ENCODE measurements at places on chromosomes 7 and 10.

DNA sequence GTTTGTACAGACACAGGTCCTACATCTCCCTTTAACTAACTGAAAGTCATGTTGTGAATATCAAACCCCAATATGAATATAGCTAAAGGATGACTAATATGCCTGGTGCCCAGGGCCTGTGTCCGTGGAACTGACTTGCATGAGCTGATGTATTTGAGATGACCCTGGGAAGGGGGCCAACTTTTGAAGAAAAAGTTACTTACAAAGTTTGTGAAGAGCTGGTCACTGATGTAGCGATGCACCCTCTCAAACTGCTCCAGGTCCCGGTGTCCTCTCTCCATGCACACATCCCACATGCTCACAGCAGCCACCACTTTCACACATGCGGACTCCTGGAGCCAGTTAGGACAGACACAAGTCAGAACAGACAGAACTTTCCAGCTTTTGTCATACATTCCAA is 106.2 kb downstream of the ABCC2 start:
- no peak for DNase-seq

- no peak for DNase-seq
Measured at GRCh38 chr7:22732556-22733126, 5.6 kb downstream of the IL6 start.

DNA sequence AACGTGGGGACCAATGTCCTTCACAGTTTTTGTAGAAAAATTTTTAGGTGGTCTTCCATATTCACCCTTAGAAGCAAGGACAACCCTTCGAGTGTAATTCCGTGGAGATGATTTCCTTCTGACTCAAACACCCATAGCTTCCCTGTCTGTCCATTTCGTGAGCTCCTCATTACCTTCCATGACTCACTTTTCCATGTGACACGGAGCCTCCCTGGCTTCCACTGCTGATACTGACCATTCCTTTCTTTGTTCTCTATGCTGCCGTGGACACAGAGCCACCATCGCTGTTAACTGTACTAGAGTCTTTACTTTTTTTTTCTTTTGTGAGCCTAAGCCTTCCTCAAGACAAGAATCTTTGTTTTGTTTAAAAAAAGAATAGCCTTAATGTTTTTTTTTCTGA is 12.5 kb upstream of the ARMS2 start:
- DNase-seq: no peak

DNA sequence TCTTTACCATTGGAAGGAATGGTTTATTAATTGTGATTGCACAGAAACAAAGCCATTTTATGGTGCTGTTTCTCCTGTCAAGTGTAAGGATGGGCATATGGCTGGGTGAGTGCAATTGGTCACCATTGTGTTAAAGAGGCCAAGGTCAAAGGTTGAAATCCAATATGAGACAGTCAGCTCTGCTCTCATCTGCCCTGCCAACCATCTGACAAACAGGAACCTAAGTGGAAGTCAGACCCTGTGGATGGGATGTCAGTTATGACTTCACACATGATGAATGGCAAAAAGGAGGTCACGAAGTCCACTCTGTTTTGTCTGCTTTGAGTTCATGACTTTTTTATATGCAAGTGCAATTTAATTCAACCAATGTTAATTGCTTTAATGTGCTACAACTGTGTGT is 172.7 kb upstream of the TMEM229A start:
- no peak for DNase-seq

DNA sequence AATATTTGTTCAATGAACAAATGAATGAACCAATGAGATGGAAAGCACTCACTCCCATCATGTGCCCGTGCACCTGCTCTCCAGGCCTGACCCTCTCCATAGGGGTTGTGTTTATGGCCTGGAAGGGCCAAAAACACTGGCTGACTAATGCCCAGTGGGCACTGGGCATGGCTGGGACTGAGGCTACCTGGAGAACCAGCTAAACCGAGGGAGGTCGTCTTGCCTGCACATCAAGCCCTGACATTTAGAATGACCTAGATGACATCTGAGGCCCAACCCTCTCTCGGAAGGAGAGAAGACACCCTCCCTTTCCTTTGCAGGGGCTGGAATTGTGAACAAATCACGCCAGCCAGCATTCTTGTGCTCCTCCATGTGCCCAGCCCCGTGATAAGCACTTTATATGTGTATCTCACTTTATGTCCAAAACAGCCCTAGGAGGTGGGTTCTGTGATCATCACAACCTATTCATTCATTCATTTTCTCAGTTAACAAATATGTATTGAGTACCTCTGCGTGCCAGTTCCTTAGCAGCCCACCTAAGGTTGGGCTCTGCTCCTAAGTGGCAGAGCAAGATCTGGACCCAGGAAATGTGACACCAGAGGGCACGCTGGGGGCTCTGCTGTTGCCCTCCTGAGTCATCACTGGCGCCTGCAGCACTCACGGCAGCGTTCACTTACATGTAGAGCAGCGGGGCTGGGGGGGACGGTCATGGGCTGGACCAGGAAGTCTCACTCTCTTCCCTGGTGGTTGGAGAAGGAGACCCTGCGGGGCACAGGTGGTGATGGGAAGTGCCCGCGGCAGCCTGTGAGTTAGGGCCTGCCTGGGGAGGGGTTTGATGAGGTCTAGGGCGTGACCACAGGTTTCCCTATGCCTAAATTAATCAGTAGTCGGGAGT is 52.0 kb downstream of the TSPAN15 start:
- DNase-seq: no peak

DNA sequence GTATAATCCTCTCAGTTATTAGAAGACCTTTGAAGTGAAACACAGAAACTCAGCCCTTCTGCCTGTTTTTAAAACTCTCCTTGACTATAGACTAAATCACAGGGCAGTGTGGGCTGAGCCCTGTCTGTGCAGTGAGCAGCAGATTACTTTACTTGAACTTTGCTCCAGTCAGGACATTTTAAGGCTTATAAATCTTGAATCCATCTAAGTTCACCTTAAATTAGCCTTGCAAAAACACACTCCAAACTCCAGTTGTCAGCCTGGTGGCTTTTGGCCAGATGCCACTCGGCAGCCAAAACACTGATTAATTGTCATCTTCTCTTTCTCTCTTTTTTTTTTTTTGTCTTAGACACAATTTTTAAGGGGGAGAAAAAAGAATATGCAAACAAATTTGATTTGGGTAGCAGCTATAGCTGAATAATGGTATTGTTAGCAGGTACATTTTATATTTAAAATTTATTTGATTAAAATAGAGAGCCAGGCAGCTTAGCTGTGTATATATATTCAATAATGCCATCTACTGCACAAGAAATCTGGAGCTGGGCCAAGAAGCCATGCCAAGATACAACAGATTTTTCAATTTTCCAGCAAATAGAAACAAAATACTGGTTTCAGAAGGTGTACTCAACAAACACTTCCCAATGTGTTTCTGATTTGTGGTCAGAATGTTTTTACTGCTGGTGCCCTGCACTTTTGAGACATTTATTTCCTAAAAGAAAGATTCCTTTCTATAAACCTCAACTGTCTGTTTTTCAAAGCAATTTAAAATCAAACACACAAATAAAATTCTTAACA is 247.7 kb downstream of the TFEC start:
- DNase-seq: no peak

DNA sequence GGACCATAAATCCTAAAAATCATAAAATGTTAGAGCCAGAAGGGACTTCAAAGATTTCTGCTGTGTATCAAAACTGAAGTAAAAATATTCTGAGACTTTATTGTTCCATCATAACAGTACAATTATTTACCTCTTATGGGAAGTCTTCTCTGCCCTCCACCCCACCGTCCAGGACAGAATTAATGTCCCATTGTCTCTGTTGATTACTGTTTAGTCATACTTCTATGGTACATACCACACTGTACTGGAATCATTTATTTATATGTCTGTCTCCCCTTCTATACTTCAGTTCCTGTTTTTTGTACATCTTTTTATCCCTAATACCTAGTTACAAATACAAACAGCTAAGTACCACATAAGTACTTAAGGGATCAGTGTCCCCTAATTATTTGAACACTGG is 91.4 kb upstream of the CAPZA2 start:
- no peak for DNase-seq

DNA sequence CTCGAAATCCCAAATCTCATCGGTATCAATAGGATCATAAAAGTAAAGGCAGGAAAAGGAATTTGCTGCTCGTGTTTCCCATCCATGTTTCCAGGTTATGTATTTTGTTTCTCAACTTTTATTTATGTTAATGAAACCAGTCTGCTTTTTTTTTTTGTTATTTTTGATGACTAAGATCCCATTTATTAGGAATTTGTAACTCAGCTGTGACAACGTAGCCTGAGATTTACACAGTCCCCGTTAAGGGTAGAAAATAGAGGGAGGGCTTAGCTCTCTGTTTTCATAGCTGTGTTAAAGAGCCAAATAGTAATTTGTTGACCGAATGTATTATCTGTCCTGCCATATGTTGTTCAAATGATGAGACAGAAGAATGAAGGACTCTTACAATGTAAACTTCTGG is 164.0 kb downstream of the MGMT start:
- no peak for DNase-seq

GRCh38 chr7:111855161-111855841 is 293.0 kb upstream of the IMMP2L start:
- no peak for DNase-seq

DNA sequence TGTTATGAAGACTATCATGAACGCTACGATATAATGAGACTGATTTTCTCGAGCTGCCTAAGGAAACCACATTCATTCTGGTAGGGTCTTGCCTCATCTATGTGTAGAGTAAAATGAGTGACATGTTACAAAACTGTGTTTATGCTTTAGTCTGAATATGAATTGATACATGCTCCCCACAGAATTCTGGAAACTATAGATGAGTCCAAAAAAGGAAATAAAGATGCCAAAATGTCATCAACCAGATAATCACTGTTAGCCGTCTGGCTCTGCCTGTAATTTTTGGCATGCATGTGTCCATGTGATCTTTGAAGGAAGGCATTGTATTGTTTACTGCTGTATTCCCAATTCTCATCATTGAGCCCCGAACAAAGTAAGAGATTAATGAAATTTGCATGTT is 42.6 kb upstream of the GPR37 start:
- DNase-seq: no peak

DNA sequence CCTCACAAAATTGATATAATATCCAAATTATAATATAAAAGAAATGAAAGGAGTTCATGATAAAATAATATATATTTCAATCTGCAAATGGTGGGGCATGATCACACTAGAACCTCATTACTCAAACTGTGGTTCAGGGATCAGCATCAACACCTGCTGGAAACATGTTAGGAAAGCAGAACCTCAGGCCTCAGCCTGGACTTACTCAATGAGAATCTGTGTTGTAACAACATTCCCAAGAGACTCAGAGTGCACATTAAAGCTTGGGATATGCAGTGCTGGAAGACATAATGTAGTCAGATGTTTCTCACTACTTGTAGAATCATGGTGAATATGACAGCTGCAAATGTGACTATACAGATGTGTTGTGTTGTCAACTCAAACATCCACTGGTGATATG is 81.7 kb upstream of the ITPRID1 start:
- no peak for DNase-seq

DNA sequence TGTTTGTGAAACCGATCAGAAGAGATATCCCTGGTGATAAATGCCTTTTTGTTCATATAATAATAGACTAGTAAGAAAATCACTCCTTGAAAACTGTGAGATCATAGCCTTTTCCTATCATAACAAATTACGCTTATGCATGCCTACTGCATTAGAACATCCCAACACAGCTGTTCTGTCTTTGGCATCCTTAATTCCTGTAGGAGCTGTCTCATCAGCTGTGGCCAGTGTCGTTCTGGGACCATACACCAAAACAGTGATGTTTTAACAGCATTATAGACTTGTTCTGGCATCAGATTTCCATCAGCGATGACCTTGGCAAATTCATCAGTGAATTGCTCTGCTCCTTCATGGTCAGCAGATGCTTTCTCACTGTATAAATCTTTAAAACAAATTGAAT is 423.6 kb upstream of the LRGUK start:
- no peak for DNase-seq

DNA sequence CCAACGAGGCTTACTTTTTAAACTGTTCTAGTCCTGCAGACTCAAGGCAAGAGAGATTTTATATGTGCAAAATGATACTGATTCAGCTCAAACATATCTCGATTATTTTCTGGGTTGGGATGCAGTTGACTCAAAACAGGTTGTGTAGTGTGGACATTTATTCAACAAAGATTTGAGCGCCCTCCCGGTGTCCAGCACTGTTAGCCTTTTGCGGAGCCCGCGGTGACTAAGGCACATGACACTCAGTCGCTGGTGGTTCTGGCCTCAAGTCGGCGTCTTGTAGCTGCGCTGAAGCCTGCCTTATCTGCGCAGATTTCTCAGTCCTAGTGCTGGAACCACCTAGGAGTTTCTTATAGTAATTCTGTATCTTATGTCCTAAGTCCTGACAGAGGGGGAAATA is 938 bp upstream of the CADPS2 start:
- DNase-seq: no peak

- peak; percentile 64 for DNase-seq
Measured at GRCh38 chr10:48306870-48307710, 613 bp downstream of the MAPK8 start.

DNA sequence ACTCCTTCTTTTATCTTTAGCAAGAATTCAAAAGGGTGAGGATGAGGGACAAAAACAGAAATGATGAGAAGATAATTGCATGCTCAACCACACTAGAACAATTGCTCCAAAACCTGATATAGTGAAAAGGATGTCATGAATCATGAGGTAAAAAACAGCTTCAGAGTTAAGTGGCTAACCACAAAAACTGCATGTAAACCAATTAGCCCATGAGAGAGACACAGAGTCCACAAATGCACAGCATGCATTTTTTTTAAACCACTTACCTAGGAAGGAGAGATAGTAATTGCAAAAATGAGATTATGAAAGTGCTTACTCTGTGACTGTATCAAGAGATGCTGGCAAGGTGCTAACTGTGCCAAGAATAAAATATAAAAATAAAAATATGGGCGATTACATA is 132.9 kb downstream of the MBL2 start:
- DNase-seq: no peak

GRCh38 chr10:14701466-14701865 is 73.2 kb downstream of the FAM107B start:
- no peak for DNase-seq

- no peak for DNase-seq
Measured at GRCh38 chr10:80333983-80334382, 22.6 kb downstream of the DYDC1 start.

DNA sequence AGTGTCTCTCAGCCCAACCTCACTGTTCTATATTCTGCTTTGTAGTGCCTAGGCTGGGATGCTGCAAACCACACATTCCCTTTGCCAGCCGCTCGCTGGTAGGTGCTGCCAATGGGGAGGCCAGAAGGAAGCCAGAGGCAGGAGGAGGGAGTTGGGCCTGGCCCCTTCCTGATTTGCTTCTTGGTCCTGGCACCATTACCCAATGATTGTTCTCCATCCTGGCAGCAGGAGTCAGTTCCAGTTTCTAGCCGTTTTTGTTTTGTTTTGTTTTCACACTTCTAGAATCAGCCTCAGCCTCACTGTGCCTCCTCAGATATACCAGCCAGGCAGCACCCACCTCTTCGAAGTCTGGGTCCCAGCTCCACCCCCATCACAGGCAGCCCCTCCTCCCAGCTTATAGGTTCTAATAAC is 27.4 kb upstream of the LOXL4 start:
- no peak for DNase-seq

GRCh38 chr10:131127138-131127589 is 184.4 kb downstream of the TCERG1L start:
- no peak for DNase-seq

All from activated CD4-positive, alpha-beta T cell treated with anti-CD3 and anti-CD28 coated beads, Interleukin-2, amount 50 U/mL, for 1 hour (primary cell).